ENCODE measurements at places on chromosomes 13 and 19.

DNA sequence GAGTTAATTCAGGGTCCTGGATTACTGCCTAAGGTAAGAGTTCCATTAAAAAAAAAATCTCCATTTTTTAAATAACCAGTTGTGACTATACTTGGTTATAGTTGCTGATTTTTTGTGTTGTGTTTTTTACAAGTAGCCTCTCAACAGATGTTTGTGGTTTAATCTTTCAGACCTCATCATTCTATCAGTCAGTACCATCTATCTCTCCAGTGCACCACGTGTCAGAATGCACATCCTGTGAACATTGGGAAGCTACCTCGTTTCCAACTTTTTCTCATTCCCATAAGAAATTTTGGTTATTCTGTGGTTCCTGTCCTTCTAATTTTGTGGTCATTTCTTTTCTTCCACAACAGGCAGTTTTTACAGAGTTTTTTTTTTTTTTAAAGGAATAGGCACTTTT, 39.2 kb downstream of the WDFY2 start:
- DNase-seq: no peak

- DNase-seq: no peak
Observed at GRCh38 chr13:51542346-51543242, 41.7 kb upstream of the WDFY2 start.

GRCh38 chr13:49610176-49610575, 18.1 kb upstream of the ARL11 start:
- DNase-seq: no peak

DNA sequence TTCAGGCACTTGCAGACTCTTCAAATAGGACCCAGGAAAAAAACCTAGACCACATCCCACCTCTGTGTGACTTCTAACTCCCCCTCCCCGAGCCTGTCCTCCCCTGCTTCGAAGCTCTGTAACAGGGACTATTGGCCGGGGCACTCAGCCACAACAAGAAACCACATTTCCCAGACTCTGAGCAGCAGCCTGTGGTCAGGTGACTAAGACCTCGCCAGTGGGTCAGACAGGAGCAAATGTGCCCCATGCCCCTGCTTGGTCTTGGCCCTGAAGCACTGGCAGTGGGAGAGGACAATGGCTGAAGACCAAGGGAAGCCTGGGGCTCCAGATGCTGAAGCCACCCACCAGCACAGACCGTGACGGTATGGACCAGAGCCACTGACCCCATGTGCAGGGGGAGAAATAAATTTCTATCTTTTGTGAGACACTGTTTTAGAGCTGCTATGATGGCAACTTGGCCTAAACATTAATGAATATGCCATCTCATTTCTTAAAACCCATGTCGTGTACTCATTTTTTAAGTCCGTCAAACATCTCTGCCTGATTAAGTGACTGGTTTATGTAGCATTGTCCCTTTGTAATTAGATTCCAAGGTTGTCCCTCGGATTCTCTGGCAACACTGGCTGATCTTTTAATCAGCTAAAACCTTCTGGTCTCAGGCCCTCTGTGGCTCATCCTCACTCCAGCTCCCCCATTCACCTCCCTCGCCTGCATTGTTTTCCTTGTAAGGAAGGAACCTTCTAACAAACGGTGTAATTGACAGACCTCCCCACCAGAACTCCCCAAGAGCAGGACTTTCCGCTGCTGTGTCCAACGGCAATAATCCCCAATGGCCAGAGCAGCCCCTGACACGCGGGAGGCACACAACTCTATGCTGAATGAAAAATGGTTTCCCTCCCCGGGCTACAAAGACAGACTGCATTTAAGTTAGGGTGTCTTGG, 98.4 kb downstream of the STK24 start:
- DNase-seq: no peak

- DNase-seq: no peak
Observed at GRCh38 chr13:91745967-91746366, 347.5 kb downstream of the GPC5 start.

- no peak for DNase-seq
Observed at GRCh38 chr13:21913010-21913409, 242.1 kb downstream of the FGF9 start.

- no peak for DNase-seq
Observed at GRCh38 chr13:47129461-47129860, 232.6 kb upstream of the HTR2A start.

DNA sequence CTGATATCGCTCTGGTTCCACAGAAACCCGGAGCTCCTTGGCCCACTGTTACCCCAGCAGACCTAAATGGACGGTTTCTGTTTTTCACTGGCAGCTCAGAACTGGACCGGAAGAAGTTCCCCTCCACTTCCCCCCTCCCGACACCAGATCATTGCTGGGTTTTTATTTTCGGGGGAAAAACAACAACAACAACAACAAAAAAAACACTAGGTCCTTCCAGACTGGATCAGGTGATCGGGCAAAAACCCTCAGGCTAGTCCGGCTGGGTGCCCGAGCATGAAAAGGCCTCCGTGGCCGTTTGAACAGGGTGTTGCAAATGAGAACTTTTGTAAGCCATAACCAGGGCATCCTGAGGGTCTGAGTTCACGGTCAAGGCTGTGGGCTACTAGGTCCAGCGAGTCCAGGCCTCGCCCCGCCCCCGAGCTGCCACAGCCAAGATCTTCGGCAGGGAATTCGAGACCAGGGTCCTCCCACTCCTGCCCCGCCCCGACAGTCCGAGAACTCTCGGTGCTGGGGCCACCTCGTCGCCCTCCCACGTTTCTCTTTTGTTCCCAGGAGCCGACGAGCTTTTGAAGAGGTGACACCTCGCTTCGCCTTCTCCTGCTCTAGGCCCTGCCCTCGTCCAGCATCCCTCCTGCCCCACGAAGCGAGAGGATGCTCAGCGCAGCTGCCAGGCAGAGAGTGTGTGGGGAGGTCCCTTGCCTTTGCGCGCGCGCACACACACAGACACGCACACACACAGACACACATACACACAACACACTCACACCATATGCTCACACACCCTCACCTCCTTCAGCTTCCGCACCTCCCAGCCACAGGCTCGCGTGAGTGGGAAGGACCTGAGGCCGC, 8.8 kb downstream of the ZIC2 start:
- DNase-seq: no peak

DNA sequence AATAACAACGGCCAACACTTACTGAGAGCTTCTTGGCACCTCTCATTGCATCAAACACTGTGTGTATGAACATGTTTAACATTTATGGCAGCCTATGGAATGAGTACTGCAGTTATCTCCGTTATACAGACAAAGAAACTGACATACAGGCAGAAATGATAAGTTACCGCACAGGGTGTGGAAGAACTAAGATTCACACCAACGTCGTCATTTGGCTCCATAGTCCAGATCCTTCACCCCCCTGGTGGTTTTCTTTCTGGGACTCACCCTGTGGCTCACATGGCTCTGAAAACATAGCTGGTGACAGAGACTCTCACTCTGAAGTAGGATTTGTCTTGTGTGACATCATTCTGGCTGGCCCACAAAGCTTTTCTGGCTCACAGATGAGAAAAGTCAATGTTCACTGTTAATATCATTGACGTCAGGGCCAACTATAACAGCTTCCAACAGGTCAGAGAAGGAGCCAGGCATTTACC, 230.1 kb downstream of the DLEU7 start:
- no peak for DNase-seq

DNA sequence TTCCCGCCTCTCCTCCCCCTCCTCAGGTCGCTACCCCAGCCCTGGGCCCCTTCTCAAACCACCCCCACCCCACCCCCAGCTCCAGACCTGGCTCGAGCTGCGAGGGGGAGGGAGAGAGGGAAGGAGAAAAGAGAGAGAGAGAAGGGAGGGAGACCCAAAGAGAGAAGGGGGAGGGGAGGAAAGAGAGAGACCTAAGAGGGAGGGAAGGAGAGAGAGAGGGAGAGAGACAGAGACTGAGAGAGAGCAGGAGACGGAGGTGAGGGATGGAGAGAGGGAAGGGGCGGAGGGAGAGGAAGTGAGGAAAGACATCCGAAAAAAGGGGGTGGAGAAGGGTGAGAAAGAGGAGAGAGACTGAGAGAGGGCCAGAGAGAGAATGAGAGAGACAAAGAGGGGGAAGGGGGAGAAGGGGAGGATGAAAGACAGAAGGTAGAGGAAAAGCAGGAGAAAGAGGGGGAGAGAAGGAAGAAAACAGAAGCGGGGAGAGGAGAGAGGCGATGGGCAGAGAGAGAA, 2.0 kb upstream of the SPACA6 start:
- DNase-seq: no peak

GRCh38 chr13:80012251-80012650, 328.7 kb downstream of the SPRY2 start:
- no peak for DNase-seq

- no peak for DNase-seq
Observed at GRCh38 chr13:45410001-45410400, 8.2 kb downstream of the SLC25A30 start.

- DNase-seq: no peak
Observed at GRCh38 chr19:21147540-21147939, 5.7 kb downstream of the ZNF431 start.

DNA sequence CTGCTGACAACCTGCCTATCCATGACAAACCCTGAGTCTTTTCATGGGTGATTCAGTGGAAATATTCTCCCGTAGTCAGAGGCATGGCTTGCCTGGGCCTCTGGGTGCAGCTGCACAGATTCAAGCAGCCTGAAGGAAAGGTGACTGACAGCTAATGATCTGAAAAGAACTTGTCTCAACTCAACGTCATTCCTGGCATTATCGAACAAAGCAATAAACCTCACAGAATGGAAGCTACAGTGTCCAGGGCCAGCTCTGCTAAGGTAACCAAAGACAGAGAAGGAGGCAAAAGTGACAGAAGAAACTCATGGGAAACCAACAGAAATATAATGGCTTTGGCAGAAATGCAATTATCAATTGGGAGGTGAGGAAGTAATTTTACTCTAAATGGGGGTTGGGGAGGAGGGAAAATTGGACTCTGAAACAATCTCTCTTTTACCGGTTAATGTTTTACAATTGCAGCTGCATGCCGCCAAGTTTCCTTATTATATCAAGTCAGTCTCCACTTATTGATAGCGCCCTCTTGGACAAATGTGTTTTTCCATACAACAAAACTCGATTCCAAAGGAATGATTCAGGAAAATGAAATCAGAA, 12.9 kb downstream of the STARD13 start:
- DNase-seq: no peak

DNA sequence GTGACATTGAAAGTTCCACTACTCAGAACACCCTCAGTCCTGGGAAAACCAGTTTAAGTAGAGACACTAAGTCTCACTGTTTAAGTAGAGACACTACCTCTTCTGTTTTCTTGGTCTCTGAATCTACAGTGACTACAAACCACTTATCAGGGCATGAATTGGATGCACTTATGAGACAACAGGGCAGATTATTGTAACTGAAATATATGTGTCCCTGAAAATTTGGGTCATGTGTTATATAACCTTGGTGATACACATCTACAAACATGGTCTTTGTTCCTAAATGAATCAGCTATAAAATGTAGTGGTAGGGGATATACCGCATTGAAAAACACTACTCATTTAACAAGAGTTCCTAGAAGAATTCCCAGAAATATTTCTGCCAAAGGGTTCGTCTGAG, 55.7 kb downstream of the SERP2 start:
- DNase-seq: no peak

- no peak for DNase-seq
Observed at GRCh38 chr13:93771782-93772181, 545.2 kb downstream of the GPC6 start.

- DNase-seq: peak; percentile 98
Observed at GRCh38 chr19:10960314-10961072, at the start of gene SMARCA4. TSS of gene SMARCA4 (plus strand) at chr19:10961030. CDS start at chr19:10984152, 23,122 bp downstream.

DNA sequence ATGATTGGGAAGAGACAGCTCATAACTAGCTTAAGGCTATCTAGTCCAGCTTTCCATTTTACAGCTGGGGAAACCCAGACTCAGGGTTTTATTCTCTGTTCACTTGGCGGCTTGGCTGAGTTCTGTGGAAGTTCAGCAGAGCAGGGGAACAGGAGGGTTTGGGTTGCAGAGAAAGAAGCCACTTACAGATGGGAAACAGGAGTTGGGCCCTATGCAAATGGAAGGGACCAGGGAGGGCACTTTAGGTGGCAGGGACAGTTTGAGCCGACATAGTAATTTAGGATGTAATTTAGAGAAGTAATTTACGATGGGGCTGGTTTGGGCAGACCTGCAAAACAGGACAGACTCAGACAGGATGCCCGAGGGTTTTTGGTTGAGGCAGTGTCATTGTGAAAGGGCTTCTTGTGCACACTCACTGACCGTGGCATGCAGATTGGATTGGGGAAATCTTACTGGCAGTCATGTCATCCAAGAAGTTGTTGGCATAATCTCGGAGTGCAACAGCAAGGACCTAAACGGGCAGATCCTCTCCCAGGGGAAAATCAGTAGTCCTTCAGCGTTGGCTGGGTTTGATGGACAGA, 47.3 kb upstream of the GPR183 start:
- DNase-seq: no peak

DNA sequence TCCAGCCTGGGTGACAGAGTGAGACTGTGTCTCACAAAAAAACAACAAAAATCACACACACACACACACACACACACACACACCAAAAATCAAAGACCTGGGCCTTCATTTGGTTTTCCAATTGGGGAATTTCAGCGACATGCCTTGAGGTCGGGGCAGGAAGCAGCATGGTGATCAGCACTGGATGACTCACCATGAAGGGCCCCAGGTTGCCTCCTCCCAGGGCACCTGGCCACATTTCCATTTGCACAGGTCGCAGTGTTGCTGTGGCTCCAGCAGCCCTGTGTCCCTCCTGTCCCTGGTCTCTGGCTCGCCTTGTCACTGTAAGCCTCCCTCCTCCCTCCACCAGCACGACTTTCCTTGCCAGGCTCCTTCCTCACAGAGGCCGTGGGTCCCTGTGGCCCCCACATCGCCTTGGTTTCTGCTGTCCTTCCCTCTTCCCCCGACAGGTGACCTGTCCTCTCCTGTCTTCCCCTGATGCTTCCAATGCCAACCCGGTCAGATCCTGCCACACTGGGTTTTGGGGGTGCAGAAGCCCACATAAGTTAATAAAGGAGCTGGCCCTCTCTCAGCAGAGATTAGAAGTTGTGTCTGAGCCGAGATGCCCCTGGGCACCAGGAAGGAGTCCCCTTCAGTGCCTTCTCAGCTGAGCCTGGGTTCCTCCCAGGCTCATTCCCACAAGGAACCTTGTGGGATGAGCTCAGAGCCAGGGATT, 66.7 kb downstream of the GPR12 start:
- DNase-seq: no peak

DNA sequence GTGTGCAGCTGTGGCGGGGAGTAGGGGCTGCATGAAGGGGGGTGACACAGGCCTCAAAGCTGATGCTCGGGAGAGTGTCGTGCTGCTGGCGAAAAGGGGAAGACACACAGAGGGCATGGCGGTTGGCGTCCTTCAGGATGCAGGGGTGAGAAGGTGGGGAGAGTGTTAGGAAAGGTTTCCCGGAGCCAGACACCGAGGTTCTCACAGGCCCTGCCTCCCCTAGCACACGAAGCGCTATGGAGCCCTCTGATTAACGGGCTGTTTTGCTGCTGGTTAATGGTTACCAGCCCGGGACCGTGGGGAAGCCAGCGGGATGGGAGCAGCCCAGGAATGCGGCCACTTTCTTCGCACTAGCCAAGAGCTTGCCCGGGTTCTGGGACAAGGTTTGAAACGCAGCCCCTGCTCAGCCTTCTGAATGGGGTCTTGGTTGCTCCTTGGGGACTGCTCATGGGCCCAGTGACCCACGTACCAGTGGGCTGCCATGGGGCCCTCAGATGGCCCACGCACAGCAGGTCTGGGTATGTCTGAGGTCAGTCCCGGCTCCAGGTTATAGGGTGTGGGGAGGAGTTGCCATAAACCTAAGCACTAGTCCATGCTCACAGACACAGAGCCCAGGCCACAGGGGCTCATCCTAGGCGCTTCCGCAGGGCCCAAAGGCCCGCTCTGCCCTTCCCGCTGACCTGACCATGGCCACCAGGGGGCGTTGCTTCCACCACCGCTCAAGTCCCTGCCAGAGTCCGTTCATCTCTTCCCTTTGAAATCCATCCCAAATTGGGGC, 31.3 kb upstream of the ISYNA1 start:
- DNase-seq: peak; percentile 53

- no peak for DNase-seq
Observed at GRCh38 chr19:51387924-51388389, at the start of gene LIM2. TSS of gene LIM2 (minus strand) at chr19:51387974. CDS start at chr19:51387443, 531 bp downstream.

All from T-helper 1 cell (primary cell).